ENCODE measurements at places on chromosomes 4 and X.

- DNase-seq = no peak
These were observed 106.5 kb downstream of the ATP11C start for GRCh38 chrX:139826065-139827044.

DNA sequence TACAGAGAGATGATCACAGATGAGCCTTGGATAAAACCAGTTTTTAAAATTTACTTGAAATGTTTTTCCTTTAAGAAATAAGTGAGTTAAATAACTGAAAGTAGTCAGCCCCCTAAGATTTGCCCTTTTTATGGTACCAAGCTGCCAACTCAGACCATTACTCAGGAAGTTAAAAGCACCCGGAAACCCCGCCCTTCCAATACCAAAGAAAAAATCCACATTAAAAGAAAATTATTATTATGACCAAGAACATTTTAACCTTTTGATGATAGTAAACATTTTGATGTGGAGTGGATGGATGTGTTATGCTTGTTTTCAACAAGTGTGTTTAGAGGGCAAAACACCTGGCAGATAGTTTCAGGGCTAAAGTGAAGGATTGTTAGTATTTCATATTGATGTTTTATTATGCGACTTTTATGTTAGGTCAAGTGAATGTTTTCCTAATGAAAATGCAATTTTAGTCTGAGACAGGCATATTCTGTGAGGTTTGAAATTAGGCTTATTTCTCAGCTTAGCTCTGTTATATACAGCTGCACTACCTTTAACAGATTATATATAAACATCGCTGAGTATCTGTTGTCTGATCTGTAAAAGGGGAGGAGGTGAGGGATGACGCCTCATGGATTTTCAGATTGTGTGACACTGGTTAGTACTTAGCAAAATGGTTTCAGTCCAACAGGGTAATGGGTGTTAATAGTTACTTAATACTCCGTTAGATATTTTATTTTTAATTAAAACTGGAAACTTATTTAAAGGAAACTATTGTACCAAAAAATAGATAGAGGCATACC lies 89.0 kb downstream of the KDM6A start:
- DNase-seq = no peak

GRCh38 chrX:45847961-45848360 lies 647.3 kb upstream of the DIPK2B start:
- no peak for DNase-seq

DNA sequence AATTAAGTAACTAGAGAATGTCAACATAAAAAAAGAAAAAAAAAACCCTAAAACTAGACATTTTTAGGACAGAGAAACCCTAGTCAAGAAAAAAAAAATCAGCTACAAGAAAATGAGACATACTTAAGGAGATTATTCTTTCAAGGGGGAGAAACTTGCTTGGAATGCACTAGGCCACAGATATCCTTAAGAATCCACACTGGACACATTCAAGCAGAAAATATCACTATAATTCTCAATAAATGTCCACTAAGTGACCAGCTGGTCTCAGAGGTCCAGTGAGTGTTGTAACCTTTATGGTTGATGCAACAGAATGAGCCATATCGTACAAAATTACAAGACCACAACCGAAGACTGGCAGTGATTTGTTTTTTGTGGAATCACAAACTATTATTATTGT lies 15.6 kb upstream of the IBSP start:
- no peak for DNase-seq

GRCh38 chr4:139030614-139031235 lies 15.1 kb downstream of the NOCT start:
- peak; percentile 41 for DNase-seq

- no peak for DNase-seq
These were observed 62.5 kb downstream of the SEC24D start for GRCh38 chr4:118773429-118773792.

DNA sequence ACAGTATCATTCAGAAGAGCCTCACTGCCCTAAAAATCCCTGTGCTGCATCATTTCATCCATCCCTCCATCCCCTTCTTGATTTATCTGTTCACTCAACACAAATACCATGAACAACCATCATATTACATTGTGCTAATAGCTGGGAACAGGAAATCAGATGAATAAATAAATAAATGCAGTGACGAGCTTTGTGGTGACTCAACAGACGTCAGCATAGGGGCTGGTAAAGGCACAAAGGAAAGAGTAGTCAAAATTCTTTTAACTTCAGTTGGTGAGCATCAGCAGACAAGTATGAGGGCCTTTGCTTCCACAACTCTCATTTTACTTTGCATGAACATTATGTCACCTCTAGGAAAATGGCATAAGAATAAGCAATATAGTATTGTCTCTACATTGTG lies 65.5 kb downstream of the EDNRA start:
- DNase-seq = no peak

- no peak for DNase-seq
These were observed 134.4 kb downstream of the RASL11B start for GRCh38 chr4:52996261-52997131.

DNA sequence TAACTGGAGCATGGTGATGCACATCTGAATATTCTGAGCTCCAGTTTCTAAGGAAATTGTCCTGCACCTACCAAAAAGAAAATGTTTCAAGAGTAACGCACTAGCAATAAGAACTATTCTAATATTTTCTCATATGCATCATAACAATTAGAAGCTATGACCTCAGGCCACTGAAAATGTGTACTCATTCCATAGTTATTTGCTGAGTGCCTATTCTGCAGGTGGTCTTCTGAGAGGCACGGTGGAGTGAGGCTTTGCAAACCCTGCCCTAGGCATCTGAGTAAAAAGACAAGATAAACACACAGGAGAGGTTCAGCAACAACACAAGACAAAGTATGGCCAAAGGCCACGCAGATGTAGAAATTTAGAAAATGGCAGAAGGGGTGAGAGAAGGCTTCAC lies 23.7 kb downstream of the SLC10A6 start:
- no peak for DNase-seq

DNA sequence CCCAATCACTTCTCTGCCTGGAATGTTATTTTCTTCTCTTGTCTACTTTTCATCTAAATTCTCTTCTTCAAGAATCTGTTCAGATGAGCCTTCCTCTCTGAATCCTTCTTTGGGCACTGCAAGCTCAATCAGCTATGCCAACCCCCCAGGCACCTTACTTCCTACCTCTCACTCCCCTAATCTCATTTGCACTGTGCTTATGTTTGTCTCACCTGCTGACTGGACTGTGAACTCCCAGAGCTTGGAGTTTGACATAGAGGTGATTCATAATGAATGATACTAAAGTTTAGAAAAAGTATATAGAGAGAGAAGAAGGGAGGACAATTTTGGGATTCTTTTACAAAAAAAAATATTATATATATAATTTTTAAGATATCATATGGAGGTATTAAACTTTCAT lies 36.3 kb downstream of the ANXA10 start:
- DNase-seq = no peak

GRCh38 chrX:49177338-49177833 lies 5.7 kb downstream of the PLP2 start:
- no peak for DNase-seq

- DNase-seq = no peak
These were observed 8.2 kb downstream of the AREG start for GRCh38 chr4:74453037-74453635.

DNA sequence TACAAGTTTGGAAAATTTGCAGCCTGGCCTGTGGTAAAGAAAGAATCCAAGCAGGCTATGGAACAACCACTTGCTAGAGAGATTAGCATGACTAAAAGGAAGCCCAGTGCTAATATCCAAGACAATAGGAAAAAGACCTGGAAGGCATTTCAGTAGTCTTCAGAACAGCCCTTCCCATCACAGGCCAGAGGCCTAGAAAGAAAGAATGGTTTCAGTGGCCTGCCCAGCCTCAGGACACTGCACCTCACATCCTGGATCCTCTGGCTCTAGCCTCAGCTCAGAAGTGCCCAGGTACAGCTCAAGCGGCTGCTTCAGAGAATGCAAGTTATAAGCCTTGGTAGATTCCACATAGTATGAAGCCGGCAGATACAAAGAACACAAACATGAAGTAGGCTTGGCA lies 449.8 kb upstream of the AR start:
- DNase-seq = no peak

GRCh38 chrX:72340626-72341025 lies 34.9 kb upstream of the CITED1 start:
- no peak for DNase-seq

- no peak for DNase-seq
These were observed 660 bp upstream of the HSPA4L start for GRCh38 chr4:127781300-127782024.

- no peak for DNase-seq
These were observed 93.3 kb downstream of the STIM2 start for GRCh38 chr4:26953770-26954423.

- DNase-seq = no peak
These were observed 11.6 kb upstream of the TNIP2 start for GRCh38 chr4:2767705-2768074.

DNA sequence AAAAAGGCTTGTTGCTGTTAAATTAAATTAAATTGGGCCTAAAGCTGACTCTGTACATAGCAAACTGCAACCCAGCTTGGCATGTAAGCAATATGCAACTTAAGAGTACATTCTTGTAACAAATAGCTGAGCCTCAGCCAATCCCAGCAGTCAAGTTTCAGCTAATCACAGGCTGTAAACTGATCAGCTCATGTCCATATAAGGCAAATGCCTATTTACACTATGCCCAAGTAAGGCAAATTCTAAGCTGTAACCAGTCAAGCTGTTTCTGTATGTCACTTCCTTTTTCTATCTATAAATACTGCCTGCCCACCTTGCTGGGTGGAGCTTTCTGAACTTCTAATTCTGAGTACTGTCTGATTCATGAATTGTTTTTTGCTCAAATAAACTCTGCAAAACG lies 429.1 kb upstream of the FTHL17 start:
- no peak for DNase-seq

DNA sequence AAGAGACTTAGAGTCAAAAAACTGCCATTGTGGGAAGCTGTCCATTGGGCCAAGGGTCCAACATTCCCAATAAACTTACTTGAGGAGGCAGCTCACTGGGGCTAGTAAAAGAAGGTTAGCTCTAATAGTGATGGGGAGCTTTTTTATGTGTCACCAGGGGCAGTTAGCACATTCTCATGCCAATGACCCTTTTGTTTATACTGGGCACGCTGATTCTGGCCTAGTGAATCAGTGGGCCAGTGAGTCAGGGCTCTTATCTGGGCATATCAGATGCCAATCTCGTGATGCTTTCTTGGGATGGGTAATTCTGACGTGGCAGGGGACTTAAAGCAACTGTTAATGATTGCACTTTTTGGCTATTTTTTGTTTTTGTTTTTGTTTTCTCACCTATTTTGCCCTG lies 27.8 kb downstream of the TCEAL1 start:
- no peak for DNase-seq

GRCh38 chr4:161721947-161722346 lies 441.9 kb downstream of the FSTL5 start:
- no peak for DNase-seq

- no peak for DNase-seq
These were observed 206.6 kb upstream of the HS3ST1 start for GRCh38 chr4:11635342-11635741.

- no peak for DNase-seq
These were observed 231.7 kb upstream of the PGRMC2 start for GRCh38 chr4:128519163-128519830.

DNA sequence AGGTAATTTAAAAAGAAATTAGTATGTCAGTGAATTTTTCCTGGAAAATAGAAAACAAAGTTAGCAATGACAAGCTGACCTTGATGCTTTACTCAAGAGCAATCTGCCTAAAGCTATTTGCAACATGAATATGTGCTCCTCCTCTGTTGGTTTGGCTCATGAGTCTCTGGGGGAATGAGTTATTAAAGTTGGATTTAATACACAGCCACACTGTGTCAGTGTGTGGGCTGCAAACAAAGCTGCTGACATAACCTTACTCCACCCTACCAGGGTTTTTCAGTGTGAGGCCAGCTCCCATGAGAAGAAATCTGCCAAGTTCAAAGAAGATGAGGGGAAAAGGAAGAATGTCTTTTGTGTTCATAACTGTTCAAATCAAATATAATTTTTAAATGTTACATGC lies 280.5 kb downstream of the TLL1 start:
- no peak for DNase-seq

- DNase-seq = no peak
These were observed 163.4 kb downstream of the BANK1 start for GRCh38 chr4:101953949-101954348.

DNA sequence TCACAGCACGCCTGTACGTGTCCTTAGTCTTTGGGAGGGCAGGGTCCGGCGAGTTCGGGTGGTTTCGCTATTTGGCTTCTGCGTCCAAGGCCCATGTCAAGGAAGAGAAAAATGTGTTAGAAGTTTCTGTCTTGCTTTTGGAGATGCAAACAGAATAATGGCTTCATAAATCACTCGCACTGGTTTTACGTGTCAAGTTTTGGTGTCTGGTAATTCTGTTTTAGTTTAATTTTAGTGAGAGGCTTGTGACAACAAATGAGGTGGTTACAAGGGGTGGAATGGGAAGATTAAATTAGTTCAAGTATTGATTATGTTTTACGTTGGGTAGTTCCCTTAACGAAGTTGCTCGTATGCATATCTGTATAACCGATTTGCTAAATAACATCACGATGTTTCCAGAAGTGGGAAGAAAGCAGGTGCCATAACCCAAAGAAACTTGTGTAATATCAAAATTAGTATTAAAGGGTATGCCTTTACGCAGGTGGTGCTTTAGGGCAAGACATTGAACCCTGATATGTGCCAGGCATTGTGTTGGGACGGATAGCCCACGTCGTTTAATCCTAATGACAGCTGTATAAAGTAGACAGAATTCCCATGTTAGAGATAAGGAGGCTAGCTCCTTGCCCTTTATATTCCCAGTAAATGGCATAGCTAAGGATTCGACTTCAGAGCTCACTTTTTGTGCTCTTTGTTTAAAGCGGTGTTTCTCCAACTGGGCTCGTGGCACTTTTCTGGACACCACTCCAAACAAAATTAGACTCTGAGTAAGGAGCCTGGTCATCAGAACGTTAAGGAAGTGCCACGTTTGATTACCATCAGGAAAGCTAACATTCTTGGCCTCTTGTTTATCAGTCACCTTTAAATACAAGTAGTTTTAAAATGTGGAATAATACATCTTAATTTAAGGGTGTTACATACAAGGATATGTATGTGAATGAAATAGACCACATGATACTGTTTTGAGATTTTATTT lies 843 bp downstream of the RPL34 start:
- DNase-seq = no peak

DNA sequence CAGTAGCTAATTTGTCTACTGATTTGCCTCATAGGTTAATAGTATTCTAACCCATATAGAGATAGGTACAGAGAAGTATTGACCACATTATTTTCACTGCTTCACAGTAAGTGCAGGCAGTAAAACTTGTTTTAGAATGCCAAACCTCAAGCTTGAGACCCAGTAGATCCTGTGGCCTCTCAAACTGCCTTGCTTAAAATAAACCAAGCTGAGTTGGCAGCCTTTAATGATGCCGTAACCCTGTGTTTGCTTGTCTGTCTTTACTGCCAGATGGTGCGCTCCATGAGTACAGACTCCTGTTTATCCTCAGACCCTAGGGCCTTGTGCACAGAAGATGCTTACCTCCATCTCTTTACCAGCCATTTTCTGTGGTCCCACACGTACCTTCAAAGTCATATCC lies 50.8 kb downstream of the ANXA3 start:
- no peak for DNase-seq

Measured in stimulated activated CD4-positive, alpha-beta T cell treated with anti-CD3 and anti-CD28 coated beads, Interleukin-4, amount 100 ng/mL, for 48 hours (primary cell).